MM.1S (cell line): ENCODE measurements at places on chromosomes 6 and 20.

DNA sequence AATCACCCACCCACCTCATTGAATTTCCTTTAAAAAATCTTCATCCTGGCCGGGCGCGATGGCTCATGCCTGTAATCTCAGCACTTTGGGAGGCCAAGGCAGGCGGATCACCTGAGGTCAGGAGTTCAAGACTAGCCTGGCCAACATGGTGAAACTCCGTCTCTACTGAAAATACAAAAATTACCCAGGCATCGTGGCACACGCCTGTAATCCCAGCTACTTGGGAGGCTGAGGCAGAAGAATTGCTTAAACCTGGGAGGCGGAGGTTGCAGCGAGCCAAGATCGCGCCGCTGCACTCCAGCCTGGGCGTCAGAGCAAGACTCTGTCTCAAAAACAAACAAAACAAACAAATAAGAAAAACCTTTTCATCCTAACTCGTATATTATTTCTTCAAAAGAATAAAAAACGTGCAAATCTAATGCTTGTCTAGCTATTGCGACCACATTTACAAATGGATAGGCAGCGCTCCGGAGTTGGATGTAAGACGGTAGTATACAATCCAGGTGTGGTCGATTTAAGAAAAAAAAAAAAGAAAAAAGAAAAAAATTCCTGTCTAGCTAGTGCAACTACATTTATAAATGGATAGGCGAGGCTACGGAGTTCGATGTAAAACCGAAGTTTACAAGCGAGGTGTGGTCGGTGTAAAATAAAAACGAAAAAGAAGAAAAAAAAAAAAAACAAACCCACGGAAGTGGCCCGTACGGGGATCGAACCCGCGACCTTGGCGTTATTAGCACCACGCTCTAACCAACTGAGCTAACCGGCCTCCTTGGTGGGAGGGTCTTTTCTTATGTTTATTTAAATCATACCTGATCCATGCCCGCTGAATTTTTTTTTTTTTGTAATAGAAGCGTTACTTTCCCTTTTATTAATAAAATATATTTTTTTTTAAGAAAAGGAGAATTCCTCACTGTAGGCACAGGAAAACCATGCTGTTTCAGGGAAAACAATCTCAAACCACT lies 70.7 kb upstream of the PRSS16 start:
- peak; percentile 63 for DNase-seq

- no peak for DNase-seq
Measured at GRCh38 chr6:109263873-109264700, 118.2 kb downstream of the CD164 start.

- DNase-seq: no peak
Measured at GRCh38 chr6:72348926-72349325, 272.9 kb upstream of the KCNQ5 start.

DNA sequence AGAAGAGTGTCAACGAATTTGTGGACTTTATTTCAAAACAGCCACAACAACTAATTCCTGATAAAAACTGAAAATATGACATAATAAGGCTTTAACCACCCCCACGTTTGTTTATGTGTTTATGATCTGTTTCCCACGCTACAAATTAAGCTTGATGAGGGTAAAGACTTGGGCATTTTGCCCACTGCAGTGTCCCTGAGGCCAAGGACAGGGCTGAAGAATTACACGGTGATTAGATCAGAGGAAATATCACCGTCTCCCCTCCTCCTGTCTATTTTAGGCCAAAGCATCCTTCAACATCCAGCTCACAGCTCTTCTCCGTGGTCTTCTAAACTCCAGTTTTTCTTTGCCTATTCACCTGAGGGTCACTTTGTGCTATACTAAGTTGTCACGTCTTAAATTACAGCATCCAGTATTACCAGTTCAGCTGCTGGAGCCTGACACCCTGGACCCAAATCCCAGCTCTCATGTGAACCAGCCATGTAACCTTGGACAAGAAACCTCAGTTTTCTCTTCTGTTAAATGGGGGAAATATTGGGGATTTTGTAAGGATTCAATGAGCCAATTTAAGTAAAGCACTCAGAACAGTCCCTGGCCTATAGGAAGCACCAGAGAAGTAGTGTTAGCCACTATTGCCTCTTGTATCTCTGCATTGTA lies 15.2 kb upstream of the ARFGEF2 start:
- DNase-seq: no peak

- no peak for DNase-seq
Measured at GRCh38 chr20:7361321-7361720, 578.9 kb downstream of the HAO1 start.

DNA sequence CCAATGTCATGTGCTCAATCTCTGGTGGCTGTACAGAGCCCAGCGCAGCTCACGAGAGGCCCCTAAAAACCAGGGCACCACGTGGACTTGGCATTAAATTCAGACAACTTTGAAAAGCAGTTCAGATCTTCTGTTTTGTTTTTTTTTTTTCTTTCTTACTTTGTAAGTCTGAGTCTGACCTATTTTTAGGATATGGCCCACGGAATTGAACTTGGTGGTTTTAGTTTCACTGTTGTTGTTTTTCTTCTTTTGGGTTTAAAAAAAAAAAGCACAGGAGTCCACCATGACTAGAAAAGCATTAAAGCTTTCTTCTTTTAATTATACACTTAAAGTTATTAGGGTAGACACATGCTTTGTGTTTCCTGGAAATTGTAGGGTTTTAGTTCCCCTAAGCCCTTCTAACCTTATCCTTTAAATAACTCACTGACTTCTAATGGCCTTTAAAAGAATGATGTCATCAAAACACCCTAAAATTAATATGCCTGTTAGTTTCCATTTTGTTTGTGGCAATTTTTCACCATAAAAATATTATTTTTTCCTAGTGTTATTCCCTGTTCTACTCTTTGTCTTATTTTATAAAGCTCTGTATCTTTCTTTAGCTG lies 48.5 kb upstream of the CCN2 start:
- peak; percentile 64 for DNase-seq

- peak; percentile 63 for DNase-seq
Measured at GRCh38 chr20:815914-816606, 17.5 kb upstream of the FAM110A start.

- DNase-seq: peak; percentile 24
Measured at GRCh38 chr20:50569864-50570836, 60.0 kb downstream of the PTPN1 start.

GRCh38 chr6:107409942-107410341 lies 49.4 kb downstream of the PDSS2 start:
- DNase-seq: no peak

DNA sequence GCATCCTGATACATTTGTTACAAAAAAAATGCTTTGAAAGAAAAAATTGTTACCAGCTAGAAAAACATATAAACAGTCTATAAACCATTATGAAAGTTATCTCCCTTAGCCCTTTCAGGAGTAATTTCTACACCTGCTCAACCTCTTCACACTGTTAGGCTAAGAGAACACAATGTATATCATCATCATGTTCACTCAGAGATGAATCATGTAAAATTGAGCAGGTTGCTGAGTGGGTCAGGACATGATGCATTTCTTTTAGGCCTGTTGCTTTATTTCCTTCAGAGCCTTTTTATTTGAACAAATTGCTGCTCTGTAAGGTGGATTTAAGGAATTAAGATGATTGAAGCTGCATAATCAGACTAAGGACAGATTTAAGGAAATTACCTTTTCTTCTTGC lies 531.3 kb upstream of the MAN1A1 start:
- DNase-seq: no peak

GRCh38 chr6:167683028-167683862 lies 143.5 kb upstream of the AFDN start:
- DNase-seq: no peak

DNA sequence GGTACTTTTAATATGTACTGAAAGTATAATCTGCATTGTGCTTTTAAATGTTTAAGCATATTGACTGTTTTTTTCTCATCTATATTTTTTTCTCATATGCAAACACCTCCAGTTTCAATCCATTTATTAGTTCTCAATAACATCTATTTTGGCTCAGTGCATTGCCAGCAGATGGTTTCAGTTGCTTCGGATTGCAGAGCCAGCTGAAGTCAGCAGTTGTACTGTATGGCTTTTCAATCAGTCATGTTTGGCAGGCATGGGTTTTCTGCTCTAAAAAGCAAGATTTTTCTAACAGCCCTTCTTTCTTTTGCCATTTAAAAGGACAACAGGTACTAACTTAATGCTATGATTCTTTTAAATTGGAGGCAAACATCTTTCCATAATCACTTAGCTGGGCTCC lies 121.2 kb downstream of the CD109 start:
- peak; percentile 57 for DNase-seq

DNA sequence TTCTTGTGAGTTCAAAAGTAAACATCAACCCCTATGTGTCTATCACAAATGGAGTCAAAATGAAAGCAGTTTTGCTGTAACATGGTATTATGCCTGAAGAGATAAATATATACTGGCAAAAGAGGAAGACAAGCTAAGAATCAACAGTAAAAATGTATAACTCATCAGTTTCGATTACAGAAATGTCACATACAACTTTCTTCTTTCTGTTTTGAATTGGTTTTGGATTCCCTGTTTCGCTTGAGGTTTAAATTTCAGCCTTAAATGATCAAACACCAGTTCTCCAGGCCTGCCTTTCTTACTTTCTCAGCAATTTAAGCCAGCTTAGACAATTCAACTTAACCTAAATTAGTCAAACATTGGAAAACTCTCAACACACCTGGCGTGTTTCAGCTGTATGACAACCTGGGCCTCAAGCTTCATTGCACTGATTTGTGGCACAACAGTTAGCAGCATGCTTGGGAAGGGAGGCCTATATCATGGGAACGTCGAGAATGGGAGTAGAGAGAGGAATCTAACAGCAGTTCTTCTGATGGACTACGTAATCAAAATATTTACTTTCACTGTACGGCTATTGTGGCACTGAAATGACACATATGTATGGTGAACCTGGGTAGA lies 51.9 kb upstream of the MARCKS start:
- DNase-seq: peak; percentile 88

- no peak for DNase-seq
Measured at GRCh38 chr20:37200926-37201826, 21.8 kb upstream of the MROH8 start.

DNA sequence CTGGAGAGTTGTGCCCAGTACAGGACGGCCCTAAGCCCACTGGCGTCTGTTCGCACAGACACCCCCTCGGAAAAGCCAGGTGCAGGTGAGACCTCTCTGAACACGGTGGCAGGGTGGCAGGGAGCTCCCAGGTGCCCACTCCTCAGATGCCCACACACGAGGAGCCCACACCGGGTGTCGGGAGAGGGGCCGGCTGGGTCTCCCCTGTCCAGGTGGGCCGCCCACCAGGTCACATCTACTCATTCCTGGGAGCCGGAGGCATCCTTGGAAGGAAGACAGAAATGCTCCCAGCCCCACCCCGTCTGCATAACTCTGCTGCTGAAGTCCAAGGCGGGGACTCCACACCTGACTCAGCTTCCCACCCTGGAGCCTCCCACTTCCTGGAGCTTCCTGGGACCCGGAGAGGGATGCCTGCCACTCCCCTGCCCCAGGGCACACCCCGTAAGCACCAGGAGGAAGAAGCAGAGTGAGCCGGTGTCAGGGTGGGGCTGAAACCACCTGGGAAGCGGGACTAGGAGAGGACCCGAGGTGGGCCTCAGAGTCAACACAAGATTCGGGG lies 2.5 kb downstream of the SRMS start:
- no peak for DNase-seq

DNA sequence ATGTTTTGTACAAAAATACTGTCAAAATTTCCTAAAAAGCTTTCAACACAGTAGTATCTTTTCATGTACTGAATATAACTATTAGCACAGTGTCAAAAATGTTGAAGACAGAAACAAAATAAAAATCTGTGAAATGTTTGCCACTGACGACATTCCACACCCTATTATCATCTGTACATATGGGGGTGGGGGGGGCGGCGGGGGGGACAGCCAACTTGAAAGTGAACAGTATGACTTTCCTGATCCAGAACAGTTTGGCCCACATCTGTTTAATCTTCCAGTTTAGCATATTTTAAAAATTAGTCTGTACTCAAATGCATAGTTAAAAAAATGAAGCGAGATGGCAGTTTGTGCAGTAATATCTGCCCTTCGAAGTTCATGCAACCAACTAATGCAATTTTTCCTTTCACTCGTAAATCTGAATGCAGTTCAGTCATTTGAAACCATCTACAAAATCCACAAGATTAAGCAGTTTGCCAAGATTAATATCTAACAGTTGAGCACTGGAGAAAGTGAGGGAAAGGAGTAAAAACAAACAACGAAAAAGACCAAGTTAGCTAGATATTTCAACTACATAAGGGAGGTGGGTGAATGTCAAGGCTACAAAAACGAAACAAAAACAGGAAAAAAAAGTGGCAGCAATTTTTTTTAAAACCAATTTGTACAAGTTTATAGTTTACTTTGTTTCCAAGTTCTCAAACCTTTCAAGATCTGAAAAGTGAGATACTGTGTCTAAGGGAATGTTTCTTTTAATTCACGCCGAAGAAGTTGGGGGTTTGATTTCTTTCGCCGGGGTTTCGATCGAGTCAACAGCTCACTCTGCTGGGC lies 1.9 kb downstream of the CITED2 start:
- DNase-seq: peak; percentile 31

GRCh38 chr20:57161478-57162361 lies 104.7 kb downstream of the BMP7 start:
- DNase-seq: no peak

DNA sequence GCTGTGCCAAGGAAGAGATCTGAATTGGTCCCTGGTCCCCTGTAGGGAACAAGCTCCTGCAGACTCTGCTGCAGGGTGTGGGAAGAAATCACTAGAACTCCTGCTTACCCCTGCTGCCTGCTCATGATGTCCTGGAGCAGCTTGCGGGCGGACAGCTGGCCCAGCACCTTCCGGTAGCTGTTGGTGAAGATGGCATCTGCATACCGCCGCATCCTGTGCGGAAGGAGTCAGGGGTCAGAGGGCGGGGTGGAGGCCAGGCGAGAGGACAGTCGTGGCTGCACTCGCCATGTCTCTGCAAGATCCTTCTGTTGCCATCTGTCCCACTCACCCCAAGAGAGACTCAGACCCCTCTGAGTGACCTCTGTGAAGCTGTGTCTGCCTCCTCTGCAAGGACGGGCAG lies 5.3 kb downstream of the GHRH start:
- no peak for DNase-seq

DNA sequence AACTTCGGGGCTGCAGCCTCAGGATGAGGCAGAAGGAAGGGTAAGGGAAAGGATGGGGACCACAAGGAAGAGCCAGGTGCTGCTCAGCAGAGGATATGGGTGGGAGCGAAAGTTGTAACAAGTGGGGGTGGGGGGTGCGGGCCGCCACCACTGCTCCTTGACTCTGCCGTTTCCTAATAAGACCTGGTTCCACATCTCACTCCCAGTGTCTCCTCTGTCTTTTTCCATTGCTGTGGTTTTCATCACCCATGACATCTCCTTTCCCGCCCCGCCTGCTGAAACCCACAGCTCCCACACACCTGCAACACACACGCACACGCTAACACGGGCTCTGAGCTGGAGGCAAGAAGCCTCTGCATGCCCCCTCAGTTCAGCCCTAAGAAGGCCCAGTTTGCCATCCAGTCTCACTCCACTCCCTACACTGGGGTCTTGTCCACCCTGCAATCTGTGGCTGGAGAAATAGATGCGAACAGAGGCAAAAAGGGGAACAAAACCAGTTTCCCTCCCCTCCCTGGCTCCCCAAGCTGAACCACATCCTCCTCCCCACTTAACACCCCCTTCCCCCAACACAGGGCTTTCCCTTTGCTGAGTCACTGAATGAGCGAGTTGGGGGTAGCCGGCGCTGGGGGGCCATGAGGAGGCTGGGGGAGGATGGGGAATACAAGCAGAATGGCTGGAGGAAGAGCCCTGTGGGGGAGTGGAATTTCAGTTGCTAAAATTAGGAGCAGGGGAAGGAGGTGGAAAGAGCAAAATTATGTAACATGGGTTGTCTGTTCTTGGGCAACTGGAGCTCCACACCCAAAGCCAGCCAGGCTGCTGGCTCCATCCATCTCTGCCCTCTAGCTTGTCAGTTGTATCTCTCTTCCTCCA lies 11.5 kb downstream of the NFKBIL1 start:
- DNase-seq: no peak
